Endothelial cell (in vitro differentiated cells): ENCODE measurements at places on chromosomes 2 and 18. TPM values are rescaled to one million over a fixed set of nuclear protein-coding genes. Genes with fewer than 3 reads are reported as not detected.

Gene STAT4
- 1.1 TPM for total RNA-seq

Gene CD207
- 0.74 TPM for total RNA-seq

Gene ESPNL
- total RNA-seq, result 0.82 TPM

Gene PJVK
- total RNA-seq, result 3.7 TPM

Gene SH3RF3
- 12.8 TPM for total RNA-seq

Gene POTEE
- 0.36 TPM for total RNA-seq

Gene CIB4
- total RNA-seq, result not detected

Gene CTAGE1
- not detected for total RNA-seq

Gene IL36A
- not detected for total RNA-seq

Gene TFPI
- total RNA-seq, result 735 TPM

Gene LINC00305
- total RNA-seq, result 16.4 TPM

Gene NCK2
- 93.7 TPM for total RNA-seq

Gene CKAP2L
- 5.5 TPM for total RNA-seq

Gene DOK1
- total RNA-seq, result 27.8 TPM

Gene AMER3
- total RNA-seq, result 0.18 TPM

Gene NPHP1
- 5.7 TPM for total RNA-seq

Gene PLCD4
- 90.2 TPM for total RNA-seq

Gene MYO7B
- 0.90 TPM for total RNA-seq
